ENCODE measurements at places on chromosomes 13 and 19.

GRCh38 chr19:49109051-49109450 is 5.1 kb upstream of the LIN7B start:
- DNase-seq: no peak

GRCh38 chr13:26227166-26227971 is 5.3 kb upstream of the RNF6 start:
- no peak for DNase-seq

- DNase-seq: no peak
Observed at GRCh38 chr19:53819861-53820260, 4.3 kb downstream of the NLRP12 start.

DNA sequence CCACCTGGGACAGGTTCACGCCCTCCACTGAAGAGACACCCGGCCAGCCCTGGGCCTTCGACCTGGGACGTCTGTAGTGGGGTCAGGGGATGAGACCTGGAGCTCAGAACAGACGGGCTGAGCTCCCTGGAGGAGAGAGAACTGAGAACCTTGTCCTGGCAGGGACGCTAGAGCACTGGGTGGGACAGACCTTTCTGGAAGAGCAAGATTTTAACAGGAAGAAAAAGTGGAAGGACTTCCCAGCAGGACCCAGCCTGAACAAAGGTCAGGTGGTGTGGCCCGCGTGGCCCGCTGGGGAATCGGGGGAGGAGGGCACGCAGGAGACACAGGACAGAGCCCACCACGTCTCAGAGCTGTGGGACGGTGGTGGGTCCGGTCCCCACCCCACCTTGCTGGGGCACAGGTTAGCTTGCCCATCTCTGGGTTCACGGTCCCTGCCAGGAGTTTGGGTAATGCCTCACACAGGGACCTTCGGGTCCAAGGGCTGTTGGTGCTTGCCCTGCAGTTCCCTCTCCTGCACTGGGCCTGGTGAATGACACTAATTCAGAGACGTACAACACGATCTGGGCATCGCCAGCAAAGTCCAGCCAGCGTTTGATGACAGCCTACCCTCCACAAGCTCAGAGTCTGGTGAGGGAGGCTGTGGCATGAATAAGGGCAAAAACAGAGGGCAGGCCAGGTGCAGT is 1.2 kb upstream of the EFNA2 start:
- no peak for DNase-seq

- peak; percentile 40 for DNase-seq
Observed at GRCh38 chr19:10872546-10873107, 1.3 kb downstream of the CARM1 start.

GRCh38 chr13:52797176-52797575 is 51.3 kb downstream of the PCDH8 start:
- DNase-seq: no peak

DNA sequence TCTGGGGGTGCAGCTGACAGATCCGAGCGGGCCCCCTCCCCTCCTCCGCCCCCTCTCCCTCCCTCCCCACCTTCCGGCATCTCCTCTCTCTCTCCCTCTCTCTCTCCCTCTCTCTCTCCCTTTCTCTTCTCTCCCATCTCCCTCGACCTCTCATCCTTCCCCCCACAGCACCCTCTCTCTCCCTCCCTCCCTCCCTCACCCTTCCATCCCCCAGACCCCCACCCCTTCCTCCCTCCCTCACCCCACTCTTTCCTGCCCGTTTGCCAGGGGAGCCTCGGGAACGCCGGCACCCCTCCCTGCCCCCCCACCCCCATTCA is 666 bp downstream of the CELF5 start:
- DNase-seq: no peak

DNA sequence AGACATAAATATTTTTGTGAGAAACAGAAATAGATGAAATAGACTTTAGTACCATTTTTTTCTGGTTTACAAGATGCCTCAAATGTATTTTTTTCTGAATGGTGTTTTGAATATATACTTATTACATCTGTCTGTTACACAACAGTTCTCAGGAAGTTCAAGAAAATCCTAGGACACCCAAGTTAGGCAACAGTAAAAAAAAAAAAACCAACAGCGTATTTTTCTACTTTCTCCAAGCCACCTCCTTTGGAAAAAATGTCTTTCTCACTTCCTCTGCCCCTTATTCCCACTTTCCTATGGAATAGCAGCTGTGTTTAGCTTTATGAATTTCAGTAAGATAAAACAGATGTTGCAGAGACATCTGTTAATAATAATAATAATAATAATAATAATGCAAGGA is 489.6 kb upstream of the KLF12 start:
- DNase-seq: no peak

DNA sequence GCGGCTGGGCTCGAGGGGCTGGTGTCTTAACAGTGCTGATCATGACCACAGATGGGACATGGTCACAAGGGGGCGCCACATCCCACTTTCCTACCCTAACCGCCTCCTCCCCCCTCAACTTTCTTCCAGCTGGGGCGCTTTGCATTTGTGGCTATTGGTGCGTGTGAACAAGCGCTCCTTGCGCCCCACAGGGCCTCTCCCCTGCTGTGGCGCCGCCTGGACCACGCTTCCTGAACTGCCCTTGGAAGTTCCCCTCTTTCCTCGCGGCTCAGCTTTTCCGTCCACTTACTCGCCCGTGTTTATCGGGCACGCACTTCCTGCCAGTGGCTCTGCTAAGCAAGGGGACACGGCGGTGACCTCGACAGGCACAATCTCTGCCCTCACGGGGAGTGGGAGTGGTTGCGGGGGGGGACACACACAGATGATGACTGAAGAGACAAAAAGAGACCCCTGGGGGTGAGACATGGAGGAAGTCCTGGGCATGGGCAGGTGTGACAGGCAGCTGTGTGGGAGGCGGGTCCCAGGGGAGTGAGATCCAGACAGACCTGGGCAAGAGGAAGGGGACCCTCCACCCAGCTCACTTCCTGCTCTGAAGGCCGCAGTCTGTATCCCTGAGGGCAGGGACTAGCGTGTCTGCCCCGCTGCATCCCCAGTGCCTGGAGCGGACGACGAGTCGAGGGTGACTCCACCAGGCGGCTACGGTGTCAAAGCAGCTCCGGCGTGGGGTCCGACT is 40.3 kb downstream of the ZNF787 start:
- peak; percentile 50 for DNase-seq

DNA sequence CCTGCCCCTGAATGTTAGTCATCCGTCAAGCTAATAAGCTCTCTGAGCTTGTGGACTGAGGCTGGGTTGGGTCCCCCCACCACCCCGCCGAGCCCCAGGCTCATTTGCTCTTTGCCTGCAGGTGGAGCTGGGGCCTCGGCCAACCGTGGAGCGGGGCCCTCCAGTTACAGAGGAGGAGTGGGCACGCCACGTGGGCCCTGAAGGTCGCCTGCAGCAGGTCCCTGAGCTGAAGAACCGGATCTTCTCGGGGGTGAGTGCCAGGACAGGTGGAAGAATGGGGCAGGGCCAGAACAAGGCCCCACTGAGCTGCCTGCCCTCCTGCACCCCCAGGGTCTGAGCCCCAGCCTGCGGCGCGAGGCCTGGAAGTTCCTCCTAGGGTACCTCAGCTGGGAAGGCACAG is 5.1 kb downstream of the TBC1D17 start:
- no peak for DNase-seq

GRCh38 chr13:78609464-78610205 is 6.3 kb upstream of the POU4F1 start:
- DNase-seq: no peak

- no peak for DNase-seq
Observed at GRCh38 chr13:44084146-44084545, 204.4 kb downstream of the LACC1 start.

GRCh38 chr13:90438576-90438975 is 908.9 kb upstream of the MIR17HG start:
- no peak for DNase-seq

GRCh38 chr13:87779426-87779825 is 108.3 kb downstream of the SLITRK5 start:
- DNase-seq: no peak

GRCh38 chr13:110453797-110454196 is 107.7 kb downstream of the RAB20 start:
- DNase-seq: no peak

DNA sequence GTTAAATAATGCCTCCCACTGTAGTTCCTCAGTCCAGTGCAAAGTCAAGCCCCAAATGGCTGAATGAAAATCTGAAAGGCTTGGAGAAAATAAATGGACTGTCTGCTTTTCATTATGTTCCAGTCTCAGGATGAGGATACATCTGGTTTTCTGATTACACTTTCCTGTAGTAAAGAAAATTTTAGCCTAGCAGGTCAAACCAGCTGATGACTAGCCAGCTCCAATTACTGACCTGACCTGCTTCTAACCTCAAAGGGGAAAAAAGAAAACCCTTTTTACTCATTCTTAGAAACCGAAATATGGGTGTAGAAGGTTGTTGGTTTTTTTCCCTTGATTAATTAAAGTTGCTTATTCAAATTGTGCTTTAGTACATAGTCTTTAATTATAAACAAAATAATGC is 418.4 kb downstream of the EFNB2 start:
- no peak for DNase-seq

- DNase-seq: no peak
Observed at GRCh38 chr13:94182185-94182761, 297.2 kb downstream of the DCT start.

- DNase-seq: no peak
Observed at GRCh38 chr13:38341149-38341692, 8.4 kb upstream of the UFM1 start.

- no peak for DNase-seq
Observed at GRCh38 chr13:109672545-109672944, 113.8 kb downstream of the IRS2 start.

- DNase-seq: no peak
Observed at GRCh38 chr19:31598730-31599238, 249.5 kb upstream of the TSHZ3 start.

GRCh38 chr13:40223585-40223984 is 442.9 kb downstream of the FOXO1 start:
- DNase-seq: no peak

- DNase-seq: no peak
Observed at GRCh38 chr19:2260341-2260805, 4.2 kb upstream of the JSRP1 start.

- DNase-seq: no peak
Observed at GRCh38 chr13:21069561-21070004, 8.2 kb upstream of the LATS2 start.
